ENCODE measurements at places on chromosomes 2 and 18.
A peak's percentile ranks its signal among the peaks of the same experiment; 100 is the strongest.

- DNase-seq: peak; percentile 67
These were observed 50.3 kb downstream of the ARL4C start for GRCh38 chr2:234446404-234447076.

GRCh38 chr18:62354151-62354550 is 29.0 kb downstream of the TNFRSF11A start:
- DNase-seq: no peak

- no peak for DNase-seq
These were observed 5.9 kb downstream of the LBX2 start for GRCh38 chr2:74493546-74493945.

DNA sequence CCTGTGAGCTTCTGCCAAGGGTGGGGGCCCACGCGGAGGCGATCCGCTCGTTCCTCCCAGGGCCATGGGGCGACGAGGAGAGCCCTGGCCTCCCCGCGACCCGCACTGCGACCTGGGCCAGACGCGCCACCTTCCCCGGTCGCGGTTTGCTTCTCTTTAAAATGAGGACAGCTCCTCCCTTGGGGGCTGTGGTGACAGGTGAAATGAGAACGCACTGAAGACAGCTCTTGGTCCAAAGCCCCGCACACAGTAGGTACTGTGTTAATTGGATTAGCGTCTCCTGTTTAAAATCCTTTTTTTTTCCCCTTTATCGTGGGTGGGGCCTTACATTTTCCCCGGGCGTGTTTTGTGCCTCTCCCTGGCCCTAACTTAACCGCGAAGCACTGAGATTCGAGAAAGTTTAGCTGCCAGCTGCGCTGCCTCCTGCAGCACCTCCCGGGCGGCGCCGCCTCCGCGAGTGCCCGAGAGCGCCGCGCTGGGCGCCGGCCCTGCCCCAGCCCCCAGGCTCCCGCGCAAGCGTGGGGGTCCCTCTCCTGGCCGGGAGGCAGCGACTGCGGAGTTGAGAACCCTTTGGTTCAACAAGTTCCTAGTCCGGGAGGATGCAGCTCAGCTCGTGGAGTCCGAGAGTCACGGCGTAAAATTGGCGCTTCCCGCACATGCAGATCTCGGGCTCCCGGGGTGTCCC is 1.1 kb downstream of the HPCAL1 start:
- peak; percentile 51 for DNase-seq

GRCh38 chr2:146818122-146818521 is 1026.7 kb upstream of the ACVR2A start:
- no peak for DNase-seq

- no peak for DNase-seq
These were observed 58.0 kb upstream of the ITSN2 start for GRCh38 chr2:24418166-24418841.

- no peak for DNase-seq
These were observed 69.8 kb downstream of the ARHGEF33 start for GRCh38 chr2:38959466-38959865.

DNA sequence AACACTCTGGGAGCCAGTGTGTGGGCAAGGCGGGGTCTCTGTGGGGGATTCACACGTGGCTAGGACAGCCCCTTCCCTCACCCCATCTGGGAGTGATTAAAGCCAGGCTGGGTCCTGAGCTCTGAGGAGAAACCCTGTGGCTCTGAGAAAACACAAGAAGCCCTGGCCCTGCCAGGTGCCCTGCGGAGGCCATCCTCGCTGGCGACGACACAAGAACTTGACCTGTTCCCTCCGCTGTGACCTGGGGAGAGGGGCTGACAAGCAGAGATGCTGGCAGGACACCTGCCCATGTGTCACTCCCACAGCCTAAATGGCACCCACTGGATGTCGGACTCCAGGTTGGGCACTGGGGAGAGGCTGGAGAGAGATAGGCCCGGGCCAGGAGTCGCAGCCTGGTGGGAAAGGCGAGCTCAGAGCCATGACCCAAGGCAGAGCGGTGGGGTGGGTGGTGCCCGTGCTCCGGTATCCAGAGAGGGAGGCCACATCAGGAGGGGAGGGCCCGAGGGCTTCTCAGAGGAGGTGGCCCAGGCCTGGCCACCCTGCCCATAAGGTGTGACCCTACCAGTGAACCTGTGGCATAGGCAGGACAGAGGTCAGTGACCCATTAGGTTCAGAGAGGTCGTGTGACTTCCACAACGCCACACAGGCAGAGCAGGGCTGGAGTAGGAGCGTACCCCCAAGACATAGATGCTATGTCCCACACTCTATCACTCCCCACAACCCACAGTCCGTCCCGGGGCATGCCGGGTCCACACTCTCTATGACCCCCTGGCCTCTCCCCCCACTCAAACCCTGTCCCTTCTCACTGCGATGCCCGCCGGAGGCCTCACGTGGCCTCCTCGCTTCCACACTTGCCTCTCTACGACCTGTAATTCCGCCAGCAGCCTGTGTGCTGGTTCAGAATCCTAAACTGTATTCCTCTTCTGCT is 59.4 kb upstream of the HPCAL1 start:
- DNase-seq: no peak

- no peak for DNase-seq
These were observed 7.2 kb upstream of the TET3 start for GRCh38 chr2:73977466-73977865.

DNA sequence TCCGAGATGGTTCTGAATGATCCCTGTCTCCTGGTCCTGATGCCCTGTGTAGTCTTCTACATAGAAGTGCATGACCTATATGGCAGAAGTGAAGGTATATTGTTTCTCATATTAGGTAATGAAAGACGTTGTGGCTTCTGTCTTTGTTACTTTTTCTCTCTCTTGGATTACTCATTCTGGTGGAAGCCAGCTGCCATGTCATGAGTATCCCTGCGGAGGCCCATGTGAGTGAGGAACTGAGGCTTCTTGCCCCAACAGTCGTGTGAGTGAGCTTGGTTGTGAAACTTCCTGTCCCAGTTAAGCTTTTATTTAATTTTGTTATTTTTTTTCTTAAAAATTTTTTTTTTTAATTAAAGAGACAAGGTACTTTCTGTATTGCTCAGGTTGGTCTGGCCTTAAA is 134.7 kb downstream of the UBR3 start:
- DNase-seq: no peak

- peak; percentile 61 for DNase-seq
These were observed 73.2 kb downstream of the LRRFIP1 start for GRCh38 chr2:237700512-237701032.

DNA sequence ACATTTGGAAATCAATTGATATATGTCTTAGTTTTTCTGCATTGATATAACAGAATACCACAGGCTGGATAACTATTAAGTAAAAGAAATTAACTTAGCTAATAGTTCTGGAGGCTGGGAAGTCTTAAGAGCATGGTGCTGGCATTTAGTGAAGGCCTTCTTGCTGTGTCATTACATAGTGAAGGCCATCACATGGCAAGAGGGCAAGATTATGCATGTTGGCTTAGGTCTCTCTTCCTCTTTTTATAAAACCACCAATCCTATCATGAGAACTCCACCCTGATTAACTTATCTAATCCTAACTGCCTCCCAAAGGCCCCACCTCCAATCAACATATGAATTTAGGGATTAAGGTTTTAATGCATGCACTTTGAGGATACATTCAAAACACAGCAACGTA is 225.5 kb upstream of the VRK2 start:
- no peak for DNase-seq

- DNase-seq: no peak
These were observed 9.9 kb downstream of the GKN2 start for GRCh38 chr2:68942827-68943226.

DNA sequence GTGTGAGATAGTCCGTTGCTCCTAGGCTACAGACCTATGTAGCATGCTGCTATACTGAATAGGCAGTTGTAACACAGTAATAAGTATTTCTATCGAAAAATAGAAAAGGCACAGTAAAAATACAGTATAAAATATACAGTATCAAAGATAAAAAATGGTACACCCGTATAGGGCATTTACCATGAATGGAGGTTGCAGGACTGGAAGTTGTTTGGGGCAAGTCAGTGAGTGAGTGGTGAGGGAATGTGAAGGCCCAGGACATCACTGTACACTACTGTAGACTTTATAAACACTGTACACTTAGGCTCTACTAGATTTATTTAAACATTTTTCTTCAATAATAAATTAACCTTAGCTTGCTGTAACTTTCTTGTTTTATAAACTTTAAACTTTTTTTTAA is 3.5 kb downstream of the MAP3K20 start:
- no peak for DNase-seq

DNA sequence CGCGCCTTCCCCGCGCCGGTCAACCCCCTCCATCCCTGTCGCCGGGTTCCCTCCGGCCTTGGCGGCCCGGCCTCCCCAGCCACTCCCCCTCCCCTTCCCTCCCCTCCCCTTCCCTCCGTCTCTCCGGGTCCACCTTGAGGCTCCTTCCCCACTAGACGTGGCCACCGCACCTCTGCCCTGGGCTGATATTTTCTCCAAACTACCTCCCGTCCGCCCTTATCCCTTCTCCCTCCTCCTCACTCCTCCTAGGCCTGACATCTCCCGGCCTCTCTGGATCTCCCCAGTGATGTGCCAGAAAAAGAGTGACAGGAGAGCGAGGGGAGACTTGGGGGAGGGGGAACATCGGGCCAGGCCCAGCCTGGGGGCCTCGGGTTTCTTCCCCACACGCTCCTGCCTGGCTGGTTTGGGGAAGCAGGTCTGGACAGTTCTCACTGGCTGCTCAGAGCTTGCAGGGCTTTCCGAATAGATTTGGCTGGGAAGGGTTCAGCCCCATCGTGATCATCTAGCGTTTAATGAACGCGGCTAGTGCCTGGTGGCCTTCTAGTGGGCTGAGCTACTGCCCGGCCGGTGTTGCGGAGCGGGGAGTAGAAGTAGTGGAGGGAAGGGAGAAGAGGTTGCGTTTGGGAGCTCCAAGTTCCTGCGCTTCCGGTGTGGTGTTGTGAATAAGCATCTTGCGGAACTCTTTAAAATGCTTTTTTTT is 641 bp downstream of the MAPRE3 start:
- peak; percentile 27 for DNase-seq

GRCh38 chr2:109091526-109091925 is 37.5 kb upstream of the SH3RF3 start:
- DNase-seq: no peak

- no peak for DNase-seq
These were observed 306.2 kb upstream of the CXCR4 start for GRCh38 chr2:136424112-136424511.

GRCh38 chr18:79707239-79707638 is 27.6 kb downstream of the CTDP1 start:
- DNase-seq: no peak

Data from GM10248 (cell line).